Activated T-cell treated with anti-CD3 and anti-CD28 coated beads for 1 hour (primary cell): ENCODE measurements at places on chromosomes 7 and 10.

GRCh38 chr10:64098994-64099393 is 577.8 kb downstream of the REEP3 start:
- no peak for DNase-seq

DNA sequence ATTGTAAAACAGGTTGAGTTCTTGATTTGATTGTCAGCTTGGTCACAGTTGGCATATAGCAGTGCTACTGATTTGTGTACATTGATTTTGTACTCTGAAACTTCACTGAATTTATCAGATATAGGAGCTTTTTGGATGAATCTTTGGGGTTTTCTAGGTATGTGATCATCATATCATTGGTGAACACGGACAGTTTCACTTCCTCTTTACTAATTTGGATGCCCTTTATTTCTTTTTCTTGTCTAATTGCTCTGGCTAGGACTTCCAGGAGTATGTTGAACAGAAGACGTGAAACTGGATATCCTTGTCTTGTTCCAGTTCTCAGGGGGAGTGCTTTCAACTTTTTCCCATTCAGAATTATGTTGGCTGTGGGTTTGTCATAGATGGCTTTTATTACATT is 86.9 kb downstream of the EXOC4 start:
- no peak for DNase-seq

DNA sequence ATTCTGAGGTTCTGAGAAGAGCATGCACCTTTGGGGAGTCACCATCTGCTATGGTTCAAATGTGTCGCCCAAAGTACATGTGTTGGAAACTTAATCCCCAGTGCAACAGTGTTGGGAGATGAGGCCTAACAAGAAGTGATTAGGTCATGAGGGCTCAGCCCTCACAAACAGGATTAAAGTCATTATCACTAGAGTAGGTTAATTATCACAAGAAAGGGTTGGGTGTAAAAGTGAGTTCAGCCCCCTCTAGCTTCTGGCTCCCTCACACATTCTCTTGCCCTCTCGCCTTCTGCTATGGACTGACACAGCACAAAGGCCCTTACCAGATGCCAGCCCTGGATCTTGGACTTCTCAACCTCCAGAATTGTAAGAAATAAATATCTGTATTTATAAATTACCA is 100.3 kb upstream of the C10orf90 start:
- DNase-seq: no peak

DNA sequence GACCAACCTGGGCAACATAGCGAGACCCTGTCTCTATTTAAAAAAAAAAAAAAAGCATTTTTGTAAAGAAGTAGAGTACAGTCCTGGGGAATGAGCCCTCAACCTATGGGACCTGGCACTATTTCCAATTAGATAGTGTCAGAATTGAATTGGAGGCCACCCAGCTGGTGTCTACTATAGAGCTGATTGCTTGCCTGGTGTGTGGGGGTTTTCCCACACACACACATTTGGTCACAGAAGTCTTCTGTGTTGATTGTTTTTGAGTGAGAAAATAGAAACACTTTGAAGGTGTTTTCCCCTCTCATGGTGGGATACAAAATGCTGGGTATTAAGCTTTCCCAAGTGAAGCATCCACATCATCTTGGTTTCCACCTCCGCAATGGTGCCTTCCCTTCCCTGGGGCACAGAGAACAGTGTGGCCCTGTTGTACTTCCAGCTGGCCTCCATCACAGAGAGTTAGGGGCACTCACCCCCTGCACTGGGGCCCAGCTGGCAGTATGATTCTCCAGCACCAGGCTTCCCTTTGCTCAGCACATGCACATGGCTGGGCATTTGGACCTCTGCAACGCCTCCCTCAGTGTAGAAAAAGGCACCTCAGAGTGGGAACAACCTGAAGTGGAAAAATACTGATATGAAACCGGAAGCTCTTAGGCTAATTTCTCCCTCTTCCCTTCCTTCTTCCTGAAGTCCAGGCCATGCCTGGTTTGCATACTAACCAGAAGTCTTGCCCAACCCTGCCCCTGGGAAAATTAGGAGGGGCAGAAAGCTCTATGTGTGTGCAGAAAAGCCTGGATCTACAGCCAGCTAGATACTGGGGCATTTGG is 10.7 kb upstream of the NFKB2 start:
- DNase-seq: no peak

GRCh38 chr7:45703373-45703821 is 129.2 kb downstream of the ADCY1 start:
- no peak for DNase-seq

DNA sequence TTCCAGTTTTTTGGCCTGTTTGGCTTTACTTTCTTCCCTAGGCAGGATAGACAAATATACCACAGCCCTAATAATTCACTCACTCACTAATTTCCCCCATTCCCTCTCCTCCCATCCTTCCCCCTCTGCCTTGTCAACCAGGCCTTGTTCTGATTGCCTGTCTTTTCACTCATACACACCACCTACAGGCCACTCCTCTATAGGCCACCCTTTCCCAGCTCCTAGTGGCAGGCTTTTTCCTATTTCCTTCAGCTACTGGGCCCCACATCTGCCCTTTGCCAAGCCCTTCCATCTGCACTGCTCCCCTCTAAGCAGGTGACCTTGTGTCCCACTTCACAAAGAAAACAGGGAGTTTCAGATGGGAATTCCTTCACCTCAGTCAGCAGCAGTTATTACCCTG is 59.8 kb upstream of the MSRB2 start:
- no peak for DNase-seq

- no peak for DNase-seq
Measured at GRCh38 chr10:91564508-91564907, 68.4 kb downstream of the PPP1R3C start.

- DNase-seq: no peak
Measured at GRCh38 chr10:98167191-98167590, 32.7 kb downstream of the R3HCC1L start.

- no peak for DNase-seq
Measured at GRCh38 chr10:12334186-12334530, 15.2 kb upstream of the CAMK1D start.

GRCh38 chr10:113924664-113925063 is 70.2 kb downstream of the NHLRC2 start:
- no peak for DNase-seq

DNA sequence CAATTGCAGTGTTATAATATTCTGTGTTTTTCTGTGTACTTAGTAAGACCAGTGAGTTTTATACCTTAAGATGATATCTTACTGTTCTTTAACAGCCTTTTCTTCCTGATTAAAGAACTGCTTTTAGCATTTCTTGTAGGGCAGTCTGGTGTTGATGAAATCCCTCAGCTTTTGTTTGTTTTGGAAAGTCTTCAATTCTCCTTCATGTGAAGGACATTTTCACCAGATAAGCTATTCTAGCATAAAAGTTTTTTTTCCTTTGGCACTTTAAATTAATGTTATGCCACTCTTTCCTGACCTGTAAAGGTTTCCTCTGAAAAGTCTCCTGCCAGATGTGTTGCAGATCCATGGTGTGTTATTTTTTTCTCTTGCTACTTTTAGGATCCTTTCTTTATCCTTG is 1059.8 kb downstream of the LRMDA start:
- no peak for DNase-seq

- no peak for DNase-seq
Measured at GRCh38 chr10:21603721-21604120, 69.7 kb downstream of the MLLT10 start.

GRCh38 chr10:49158404-49158803 is 24.6 kb upstream of the FAM170B start:
- no peak for DNase-seq

DNA sequence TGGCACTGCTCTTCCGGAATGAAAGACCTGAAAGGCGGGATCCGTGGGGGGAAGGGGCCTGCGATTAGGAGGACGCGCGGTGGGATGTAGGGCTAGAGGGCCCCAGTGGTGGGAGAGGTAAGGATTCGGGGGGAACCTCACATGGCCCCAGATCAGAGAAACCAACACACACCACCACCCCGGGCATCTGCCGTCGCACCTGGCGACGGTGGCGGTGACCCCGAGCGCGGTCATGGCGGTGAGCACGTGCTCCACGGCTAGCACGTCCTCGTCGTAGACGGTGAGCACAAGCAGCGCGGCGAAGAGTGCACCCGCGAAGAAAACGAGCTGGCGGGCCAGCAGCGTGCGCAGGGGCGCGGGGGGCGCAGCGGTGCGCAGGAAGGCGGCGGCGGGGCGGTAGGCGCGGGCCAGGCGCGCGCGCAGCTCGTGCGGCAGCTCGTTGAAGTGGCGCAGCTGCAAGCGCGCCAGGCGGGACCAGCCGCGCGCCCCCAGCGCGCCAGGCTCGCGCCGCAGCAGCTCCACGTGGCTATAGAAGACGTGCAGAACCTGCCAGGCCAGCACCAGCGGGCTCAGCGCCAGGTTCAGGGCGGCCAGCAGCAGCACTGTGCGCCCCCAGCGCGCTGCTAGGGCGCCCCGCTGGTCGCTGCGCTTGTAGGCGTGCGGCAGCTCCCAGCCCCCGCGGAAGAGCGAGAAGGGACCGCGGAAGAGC is 5.7 kb downstream of the ATG9B start:
- DNase-seq: no peak

- no peak for DNase-seq
Measured at GRCh38 chr7:141452911-141453310, 98.3 kb upstream of the AGK start.

GRCh38 chr10:69660296-69660695 is 30.2 kb downstream of the FAM241B start:
- no peak for DNase-seq

- no peak for DNase-seq
Measured at GRCh38 chr7:84100866-84101265, 93.7 kb downstream of the SEMA3A start.

DNA sequence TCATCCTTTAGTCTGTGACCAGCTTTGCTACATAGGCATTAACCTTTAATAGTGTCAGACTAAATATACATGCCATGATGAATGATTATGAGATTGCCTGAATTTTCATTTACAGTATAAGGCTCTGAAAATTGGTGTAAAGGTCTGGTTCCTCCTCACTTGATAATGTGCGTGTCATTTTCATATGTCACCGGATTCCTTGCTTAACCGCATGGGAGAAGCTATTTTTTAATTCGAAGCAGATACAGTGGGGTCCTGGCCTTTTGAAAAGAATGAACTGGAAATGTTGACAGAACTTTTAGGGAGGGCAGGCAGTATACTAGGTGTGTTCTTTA is 192.4 kb upstream of the SH2B2 start:
- DNase-seq: no peak

DNA sequence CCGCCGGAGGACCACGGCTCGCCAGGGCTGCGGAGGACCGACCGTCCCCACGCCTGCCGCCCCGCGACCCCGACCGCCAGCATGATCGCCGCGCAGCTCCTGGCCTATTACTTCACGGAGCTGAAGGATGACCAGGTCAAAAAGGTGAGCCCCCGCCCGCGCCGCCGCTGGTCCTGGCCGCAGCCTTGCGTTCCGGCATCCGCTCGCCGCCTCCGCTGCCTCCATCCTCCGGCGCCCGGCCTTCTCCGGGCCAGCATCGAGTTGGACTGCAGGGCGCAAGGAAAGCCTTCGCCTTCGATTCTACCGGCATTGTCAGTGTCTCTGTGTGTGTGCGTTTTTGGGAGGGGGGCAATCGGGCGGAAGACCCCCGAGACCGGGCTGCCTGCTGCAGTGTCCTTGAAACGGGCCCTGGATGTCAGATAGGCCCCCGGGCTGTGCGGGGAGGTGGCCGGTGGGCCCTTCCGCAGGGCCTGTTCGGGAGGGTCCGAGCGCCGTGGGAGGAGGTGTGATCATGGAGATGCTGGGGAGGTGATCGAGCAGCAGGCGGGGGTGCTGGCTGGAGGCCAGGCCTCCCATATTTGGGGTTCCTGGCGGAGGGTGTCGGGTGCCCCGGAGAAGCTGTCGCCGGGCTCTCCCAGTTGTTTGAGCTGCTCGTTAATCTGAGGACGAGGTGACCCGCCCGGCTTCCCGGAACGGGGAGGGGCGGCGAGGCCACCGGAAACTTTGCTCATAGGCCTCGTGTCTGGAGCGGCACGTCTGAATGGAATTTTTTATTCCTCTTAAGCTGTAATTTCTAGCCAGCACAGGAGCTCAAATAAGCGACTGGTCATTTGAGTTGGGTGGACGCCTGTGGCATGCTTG is 40.8 kb downstream of the HK1 start:
- DNase-seq: peak; percentile 59

DNA sequence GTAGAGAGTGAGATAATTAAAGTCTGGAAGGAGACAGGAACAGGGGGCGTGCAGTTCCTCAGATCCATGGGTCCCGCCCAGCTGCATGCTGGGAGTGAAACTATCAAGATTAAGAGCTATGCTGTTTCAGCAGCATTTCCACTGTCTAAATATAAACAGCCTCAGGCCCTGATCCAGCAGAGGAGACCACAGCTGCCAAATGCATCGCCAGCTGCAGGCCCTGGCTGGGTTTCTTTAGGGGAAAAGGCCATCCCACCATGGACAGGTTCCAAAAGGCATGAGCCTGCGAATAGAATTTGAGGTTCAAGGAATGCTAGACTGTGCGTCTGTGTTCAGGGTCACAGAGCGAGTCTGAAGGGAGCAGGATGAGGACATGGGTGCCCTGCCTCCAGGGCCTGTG is 411.4 kb downstream of the PAXIP1 start:
- no peak for DNase-seq

- no peak for DNase-seq
Measured at GRCh38 chr10:89119651-89120050, 87.5 kb downstream of the CH25H start.

DNA sequence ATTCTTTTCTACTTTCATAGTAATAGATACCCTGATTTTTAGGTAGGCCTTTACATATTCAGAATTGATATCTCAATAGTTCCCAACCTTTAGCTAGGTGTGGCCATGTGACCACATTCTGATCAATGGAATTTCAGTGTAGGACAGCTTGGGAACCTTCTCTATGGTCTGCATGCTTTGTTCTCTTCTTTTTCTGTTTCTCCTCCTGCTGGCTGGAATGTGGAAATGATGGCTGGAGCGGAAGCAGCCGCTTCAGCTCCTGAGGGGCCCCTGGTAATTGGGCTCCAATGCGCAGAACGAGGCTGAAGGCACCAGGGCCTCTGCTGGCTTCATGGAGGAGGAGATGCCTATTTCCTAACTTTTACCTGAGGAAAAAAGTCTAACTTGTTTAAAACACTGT is 152.6 kb downstream of the ZMYND11 start:
- DNase-seq: no peak

DNA sequence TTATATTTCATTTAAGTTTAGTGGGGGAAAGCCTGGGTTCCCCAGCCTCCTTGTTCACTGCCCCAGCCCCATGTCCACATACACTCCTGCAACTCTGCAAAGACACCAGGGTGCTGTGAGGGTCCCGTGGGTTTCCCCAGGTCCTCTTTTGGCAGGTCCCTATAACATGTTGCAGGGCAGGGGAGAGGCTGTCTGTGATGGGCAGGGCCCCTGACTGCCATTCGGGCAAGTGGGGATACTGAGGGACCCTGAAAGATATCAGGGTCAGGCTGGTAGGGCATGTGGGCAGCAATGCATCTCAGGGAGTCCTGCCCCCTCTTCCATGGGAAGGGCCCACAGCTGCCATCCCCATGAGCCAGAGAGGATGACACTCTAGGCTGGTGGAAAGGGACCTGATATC is 28.4 kb downstream of the RASGEF1A start:
- DNase-seq: no peak

- DNase-seq: no peak
Measured at GRCh38 chr10:555281-555680, 134.2 kb downstream of the DIP2C start.

GRCh38 chr7:80175744-80176143 is 41.1 kb downstream of the GNAI1 start:
- DNase-seq: no peak
